Activated CD4-positive, alpha-beta T cell treated with anti-CD3 and anti-CD28 coated beads for 4 hours (primary cell): ENCODE measurements at places on chromosomes 1 and 21.

DNA sequence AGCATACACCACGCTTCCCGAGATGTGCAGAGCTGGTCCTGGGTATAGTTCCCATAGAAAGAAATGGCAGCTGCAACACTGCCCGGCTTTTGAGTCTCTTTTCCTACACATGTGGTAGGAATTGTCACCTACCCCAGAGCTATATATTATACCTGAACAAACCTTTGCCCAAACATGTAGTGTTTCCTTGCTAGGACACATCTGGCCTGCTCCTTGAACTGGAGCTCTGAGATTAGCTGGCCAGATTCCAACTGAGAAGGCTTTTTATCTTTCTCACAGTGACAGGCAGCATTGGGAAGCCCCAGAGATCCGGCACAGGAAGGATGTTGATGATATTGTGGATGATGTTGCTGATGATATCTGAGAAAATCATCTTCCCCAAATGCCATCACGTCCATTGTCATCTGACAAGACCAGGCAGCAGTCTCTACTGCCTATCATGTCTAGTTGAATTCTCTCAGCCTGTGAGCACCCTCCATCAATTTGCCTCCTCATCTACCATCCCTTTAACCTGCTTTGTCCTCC, 115.0 kb upstream of the SMYD2 start:
- DNase-seq: no peak

DNA sequence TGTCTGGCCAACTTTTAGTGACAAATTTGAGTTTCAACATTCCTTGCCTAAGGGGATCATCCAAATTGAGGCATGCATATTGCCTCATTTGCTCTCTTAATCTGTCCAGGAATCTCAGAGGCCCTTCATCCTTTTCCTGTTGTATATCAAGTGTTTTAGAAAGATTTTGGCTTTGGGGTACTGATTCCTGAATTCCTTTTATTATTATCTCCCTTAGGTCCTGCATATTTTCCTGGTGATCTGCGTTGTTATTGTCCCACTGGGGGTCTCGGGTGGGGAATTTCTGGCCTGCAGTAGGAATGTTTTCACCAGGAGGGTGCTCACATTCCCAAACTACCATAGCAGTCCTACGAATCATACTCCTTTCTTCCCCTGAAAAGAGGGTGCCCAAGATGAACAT, 4.4 kb upstream of the AADACL3 start:
- DNase-seq: no peak

- no peak for DNase-seq
Observed at GRCh38 chr1:162922201-162922600, 61.2 kb upstream of the CCDC190 start.

DNA sequence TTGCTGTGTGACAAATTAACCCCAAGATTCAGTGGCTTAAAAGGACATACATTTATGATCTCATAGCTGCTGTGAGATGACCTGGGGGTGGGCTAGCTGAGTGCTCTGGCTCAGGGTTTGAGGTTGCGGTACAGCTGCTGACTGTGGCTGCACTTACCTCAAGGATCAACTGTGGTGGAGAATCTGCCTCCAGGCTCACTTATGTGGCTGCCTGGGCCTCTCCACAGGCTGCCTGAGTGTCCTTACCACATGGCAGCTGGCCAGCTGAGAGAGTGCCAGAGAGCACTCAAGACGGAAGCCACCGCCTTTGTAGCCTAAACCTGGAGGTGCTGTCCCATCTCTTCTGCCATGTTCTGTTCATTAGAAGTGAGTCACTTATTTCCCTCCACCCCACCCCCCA, 5.7 kb downstream of the LRRC71 start:
- no peak for DNase-seq

GRCh38 chr1:6459850-6460265, 6.1 kb downstream of the TNFRSF25 start:
- peak; percentile 71 for DNase-seq

DNA sequence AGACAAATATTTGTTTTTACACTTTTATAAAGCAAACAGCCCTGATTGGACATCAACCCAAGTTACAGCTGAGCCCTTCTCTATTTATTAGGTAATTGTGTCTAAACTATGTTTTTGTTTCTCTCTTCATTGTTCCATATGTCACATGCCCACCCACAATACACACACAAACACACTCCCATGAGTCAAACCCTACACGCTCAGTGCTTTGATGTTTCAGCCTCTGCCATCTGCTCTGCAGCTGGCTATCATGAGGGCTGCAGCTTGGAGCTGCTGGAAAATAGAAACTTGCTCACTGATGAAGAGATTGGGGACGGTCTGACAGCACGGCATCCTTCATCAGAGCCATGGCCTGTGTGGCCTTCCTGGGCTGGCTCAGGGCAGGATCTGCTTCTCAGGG, 41.7 kb downstream of the PSMG1 start:
- DNase-seq: no peak

- no peak for DNase-seq
Observed at GRCh38 chr1:114668784-114669561, 876 bp downstream of the DENND2C start.

DNA sequence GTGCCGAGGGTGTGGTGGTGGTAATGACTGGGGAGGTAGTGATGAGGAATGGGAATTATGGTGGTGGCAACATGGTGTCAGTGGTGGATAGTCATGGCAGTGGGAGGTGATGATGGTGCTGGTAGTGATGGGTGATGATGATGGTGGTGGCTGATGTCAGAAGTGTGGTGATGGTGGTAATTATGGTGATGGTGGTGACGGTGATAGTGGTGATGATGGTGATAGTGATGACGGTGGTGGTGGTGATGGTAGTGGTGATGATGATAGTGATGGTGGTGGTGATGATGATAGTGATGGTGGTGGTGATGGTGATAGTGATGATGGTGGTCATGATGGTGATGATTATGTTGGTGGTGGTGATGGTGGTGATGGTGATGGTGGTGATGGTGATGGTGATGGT, 162.8 kb downstream of the NPHP4 start:
- DNase-seq: no peak

- DNase-seq: no peak
Observed at GRCh38 chr1:169886931-169887330, 6.8 kb downstream of the SCYL3 start.

DNA sequence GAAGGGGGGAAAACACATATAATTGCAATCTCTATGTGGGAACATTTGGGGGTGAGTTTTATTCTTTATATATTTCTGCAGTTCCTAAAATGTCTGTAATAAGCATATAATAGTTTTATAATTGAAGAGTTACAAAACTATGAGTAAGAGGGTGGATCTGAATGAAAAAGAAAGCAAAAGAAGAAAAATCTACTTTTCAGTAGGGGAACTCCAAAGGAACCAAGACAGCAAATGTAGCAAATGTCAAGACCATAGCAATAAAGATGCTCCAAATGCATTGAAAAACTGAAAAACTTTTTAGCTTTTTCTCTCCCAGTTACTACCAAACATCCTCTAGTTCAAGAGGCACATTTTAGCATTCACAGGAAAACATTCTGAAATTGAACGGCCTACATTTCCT, 434.8 kb downstream of the LMO4 start:
- no peak for DNase-seq

GRCh38 chr1:17184822-17185484, 20.0 kb upstream of the PADI1 start:
- no peak for DNase-seq

GRCh38 chr1:50423670-50424000, 392 bp upstream of the DMRTA2 start:
- DNase-seq: no peak

- no peak for DNase-seq
Observed at GRCh38 chr1:14138687-14139086, 438.7 kb downstream of the PRDM2 start.

GRCh38 chr21:43935711-43936110, 70.7 kb downstream of the AGPAT3 start:
- no peak for DNase-seq

- DNase-seq: peak; percentile 70
Observed at GRCh38 chr1:151945725-151946722, 36.7 kb upstream of the THEM4 start.

- no peak for DNase-seq
Observed at GRCh38 chr1:223264529-223264928, 99.4 kb downstream of the SUSD4 start.

- DNase-seq: no peak
Observed at GRCh38 chr1:220353229-220354012, 81.2 kb upstream of the RAB3GAP2 start.

DNA sequence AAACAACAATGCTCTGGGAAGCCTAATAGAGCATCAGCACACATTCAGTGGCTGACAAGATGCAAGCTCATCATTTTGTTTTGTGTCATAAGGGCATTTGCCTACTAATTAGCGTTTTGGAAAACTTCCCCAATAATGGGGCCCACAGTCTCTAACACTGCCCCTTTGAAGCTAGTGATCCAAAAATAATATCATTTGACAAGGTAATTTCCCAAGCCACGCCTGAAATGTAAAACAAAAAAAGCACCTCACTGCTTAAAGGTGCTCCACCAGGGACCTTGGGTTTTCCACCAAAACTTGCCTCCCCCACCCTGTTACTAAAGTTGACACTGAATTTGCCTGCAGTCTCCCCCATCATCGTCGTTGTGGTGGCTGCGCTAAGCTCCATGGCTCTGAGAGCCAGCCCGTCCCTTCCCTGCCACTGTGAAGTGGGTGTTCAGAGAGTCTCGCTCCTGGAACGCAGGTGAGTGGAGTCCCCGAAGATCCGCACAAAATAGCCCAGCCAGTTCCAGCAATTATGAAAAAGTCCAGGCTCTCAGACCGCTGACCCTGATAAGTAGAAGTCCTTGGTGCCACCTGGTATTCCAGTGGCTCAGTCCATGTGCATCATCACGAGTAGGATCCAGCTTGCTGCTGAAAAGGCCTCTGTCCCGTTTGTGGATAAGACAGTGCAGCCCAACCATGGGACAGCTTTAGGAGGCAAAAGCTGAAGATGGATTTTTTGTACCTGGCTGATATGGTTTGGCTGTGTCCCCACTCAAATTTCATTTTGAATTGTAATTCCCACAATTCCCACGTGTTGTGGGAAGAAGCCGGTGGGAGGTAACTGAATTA, 52.2 kb downstream of the RAB3GAP2 start:
- no peak for DNase-seq

- DNase-seq: no peak
Observed at GRCh38 chr1:164591858-164592257, 32.9 kb downstream of the PBX1 start.

- DNase-seq: no peak
Observed at GRCh38 chr1:172324086-172324485, 96.4 kb upstream of the C1orf105 start.

GRCh38 chr1:115077286-115077983, 11.9 kb downstream of the TSPAN2 start:
- DNase-seq: no peak

GRCh38 chr21:30962013-30962412, 76.3 kb downstream of the KRTAP19-8 start:
- no peak for DNase-seq

DNA sequence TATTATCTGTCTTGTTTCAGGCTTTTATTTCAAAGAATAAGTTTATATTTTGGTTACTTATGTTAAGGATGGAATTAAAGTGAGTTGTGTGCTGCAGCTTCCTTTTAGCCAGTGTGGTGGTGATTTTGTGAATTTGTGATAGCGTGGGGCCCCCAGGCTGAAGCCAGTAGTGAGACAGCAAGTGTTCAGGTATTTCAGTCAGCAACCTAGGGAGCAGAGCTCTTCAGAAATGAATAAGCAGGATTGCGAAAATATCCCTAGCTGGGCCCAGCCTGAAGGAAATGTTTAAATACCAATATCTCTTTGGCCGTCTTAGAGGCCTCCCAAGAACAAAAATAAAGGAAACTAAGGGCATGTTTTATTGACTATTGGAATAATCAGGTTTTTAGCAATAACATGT, 150.8 kb upstream of the C1orf105 start:
- DNase-seq: no peak

- DNase-seq: no peak
Observed at GRCh38 chr1:229875086-229875485, 192.0 kb upstream of the GALNT2 start.

- DNase-seq: peak; percentile 33
Observed at GRCh38 chr1:234325878-234326496, 47.3 kb upstream of the COA6 start.

DNA sequence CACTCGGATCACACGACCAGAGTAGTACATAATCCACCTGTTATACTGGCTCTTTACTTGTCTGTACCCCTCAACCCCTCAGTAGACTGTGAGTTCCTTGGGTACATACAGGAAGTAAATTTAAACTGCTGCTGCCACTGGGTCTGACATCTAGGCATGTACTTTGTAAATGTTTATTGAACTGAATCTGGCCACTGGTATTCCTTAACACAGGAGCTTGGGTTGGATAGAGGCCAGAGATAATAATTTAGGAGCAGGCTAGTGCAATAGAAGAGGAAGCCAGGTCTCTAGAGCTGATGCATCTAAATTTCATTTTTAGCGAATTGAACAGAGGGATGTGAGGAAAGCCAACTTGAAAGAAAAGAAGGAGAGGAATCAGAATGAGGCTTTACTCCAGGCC, 12.4 kb downstream of the TTC4 start:
- DNase-seq: no peak

DNA sequence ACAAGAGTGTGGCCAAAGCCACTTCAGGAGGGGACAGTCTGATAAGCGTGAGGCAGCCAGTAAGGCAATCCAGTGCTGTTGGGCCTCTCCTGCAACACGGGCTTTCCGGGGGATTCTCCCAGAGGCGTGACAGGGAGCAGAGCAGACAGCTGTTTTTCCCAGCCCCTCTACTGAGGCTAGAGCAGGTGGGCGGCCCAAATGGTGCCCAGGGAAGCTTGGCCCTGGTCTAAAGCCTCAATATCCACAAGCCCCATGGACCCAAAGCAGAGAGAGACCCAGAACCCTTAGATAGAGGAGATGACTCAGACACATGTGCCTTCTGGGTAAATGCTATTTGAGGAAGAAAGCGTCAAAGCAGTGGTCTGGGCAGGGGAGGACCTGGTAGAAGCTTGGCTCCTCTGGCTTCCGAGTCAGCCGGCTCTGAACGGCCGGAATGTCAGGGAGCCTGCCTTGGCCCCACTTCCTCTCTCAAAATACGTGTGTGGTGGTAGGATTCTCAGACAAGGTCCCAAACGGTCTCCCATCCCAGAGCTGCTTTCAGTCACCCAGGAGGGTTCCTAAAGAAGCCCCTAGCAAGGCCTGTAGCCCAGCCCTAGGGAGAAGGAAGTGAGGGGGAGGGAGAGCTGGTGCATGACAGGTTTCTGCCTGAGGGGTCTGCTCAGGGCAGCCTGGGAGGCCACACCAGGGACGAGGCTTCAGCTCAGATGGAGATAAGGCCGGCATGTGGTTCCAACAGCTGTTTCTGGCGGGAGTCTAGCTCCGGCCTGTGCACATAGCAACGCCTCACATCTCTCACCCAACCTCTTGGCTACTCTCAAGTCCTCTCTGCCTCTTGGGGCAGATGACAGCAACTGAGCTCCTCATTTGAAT, 28.8 kb downstream of the PIK3C2B start:
- DNase-seq: no peak

DNA sequence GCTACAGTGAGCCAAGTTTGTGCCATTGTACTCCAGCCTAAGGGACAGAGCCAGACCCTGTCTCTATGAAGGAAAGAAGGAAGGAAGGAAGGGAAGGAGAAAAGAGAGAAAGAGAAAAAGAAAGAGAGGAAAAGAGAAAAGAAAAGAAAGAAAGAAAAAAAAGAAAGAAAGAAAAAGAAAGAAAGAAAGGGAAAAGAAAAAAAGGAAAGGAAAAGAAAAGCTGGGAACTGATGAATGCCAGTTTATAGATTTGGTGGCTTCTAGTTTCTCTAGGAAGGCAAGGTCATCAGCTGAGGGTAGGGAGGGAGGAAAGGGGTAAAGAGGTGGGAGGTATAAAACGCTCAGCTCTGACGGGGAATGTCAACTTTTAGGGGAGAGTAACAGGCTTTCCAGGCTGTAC, 62.3 kb upstream of the AKT3 start:
- DNase-seq: no peak
